ENCODE measurements at places on chromosomes 7 and 10.

DNA sequence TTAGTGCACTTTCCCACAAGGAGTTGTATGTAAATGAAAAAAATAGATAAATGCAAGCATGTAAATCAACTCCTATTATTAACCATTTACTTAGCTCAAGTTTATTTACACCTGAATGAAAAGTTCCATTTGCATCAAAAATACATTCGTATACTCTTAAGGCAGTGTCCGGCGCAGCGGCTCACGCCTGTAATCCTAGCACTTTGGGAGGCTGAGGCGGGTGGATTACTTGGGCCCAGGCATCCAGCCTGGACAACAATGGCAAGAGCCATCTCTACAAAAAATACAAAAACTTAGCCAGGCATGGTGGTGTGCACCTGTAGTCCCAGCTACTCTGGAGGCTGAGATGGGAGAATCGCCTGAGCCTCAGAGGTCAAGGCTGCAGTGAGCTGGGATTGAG, 4.2 kb upstream of the IDI2 start:
- DNase-seq: no peak

GRCh38 chr10:69481305-69481704, 30.0 kb downstream of the TSPAN15 start:
- DNase-seq: no peak

DNA sequence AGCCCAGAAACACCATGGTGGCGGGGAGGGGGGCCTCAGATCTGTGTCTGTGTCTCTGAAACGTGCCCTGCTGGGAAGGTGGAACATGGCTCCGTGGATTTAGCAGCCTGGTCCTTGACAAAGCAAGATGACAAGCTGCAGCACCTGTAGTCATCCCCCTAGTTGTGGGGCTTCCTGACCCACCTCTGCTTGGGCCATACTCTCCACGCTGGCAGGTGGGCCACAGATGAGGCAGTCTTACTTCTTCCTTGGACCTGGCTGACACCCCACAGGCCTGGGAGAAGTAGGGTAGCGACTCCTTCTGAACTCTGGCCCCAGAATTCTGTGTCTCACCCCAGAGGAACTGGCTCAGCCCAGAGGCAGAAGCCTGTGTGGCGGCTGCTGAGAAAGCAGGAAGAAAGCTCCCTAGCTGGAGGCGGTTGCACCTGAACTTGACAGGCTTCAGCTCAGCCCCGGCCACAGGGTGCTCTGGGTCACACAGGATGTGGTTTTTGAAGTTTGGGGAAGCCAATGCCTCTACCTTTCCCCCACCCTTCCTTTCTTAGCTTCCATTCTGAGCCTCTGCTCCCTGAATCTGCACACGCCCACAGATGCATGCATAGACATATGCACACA, 113.9 kb downstream of the ABLIM1 start:
- peak; percentile 77 for DNase-seq

DNA sequence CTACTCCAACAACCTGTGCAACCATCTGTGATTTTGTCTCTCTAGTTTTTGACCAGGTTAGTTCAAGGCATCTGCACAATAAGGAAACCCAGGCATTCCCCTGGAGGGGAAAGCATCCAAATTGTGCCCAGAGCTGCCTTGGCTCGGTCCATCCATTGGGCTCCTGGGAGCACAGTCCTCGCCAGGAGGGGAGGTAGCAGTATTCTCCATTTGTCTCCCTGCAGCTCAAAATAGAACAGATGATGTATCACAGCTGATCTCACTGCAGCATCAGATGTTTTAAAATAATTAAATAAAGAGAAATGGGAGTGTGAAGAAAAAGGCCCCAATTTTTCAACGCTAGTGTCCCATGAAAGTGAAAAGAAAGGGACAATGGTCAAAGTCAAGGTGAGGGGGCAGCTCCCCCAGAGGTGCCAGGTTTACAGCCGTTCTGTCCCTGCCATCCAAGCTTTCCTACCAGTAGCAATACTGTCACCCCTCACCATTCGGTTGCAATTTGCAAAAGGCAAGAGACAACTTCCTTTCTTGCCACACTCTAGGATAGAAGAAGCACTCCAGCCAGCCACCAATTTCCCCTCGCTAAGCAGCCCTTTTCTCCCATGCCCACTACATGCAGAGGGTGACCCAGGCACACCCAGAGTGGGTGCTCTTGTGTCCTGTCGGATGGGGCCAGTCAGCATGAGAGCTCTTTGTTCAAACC, 43.7 kb downstream of the KCNMA1 start:
- DNase-seq: no peak

DNA sequence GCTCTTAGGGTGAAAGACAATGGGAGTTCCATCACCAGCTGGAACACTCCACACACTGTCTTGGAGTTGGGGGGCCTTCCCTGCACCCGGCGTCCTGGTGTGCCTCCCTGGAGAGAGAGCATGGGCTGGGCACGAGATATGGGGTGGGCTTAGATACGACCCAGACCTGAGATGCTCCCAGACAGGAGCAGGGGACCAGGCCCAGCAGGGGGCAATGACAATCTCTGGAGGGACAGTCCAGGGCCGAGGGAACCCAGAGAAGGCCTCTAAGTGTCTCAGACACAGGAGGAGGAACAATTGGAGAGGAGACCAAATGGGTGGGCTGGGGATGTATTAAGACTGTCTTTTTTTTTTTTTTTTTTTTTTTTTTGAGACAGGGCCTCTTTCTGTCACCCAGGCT, 40.0 kb downstream of the MYL10 start:
- DNase-seq: no peak

DNA sequence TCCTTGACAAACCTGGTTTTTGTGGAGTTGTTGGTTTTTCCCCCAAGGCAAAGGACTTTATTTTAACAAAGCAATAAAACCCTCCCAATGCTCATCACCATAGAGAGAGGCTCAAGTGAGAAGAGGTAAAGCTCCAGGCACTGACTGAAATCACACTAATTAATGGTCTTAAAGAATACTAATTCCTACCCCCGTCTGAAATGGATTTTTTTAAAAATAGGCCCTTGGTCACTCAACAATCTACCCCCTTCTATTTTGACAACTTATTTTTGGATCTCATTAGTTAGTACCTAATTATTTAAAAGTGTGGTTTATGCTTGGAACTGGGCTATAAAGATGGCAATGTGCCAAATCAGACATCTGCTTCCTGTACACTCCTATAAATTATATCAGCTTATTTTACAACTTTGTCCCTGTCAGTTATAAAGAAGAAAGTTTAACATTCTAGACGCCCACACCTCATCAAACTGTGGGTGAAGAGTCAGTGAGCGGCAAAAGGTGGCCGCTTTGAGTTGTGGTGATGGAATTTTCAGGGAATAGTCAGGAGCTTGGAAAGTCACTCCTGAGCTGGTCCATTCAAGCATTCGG, 10.6 kb downstream of the GLI3 start:
- no peak for DNase-seq

DNA sequence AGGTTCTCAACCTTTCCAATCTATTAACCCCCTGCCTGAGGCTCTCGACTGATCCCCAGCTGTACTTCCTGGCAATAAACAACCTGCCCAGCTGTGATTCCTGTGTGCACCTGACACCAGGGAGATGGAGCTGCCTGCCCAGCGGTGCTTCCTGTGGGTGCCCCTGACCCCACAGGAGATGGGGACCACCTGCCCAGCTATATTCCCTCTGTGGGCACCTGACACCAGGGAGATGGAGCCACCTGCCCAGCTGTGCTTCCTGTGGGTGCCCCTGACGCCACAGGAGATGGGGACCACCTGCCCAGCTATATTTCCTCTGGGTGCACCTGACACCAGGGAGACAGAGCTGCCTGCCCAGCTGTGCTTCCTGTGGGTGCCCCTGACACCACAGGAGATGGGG, 184.0 kb downstream of the DIP2C start:
- no peak for DNase-seq

- DNase-seq: no peak
Observed at GRCh38 chr10:104657457-104657856, 16.4 kb downstream of the SORCS3 start.

Data from CD4-positive, alpha-beta T cell treated with Interferon alpha-2 for 1 hour (primary cell).